Stimulated activated CD8-positive, alpha-beta memory T cell treated with anti-CD3 and anti-CD28 coated beads, Interleukin-4, amount 100 ng/mL, for 1 hour (primary cell): ENCODE measurements at places on chromosomes 7 and 10.

- DNase-seq = no peak
These were observed 26.5 kb upstream of the GPR141 start for GRCh38 chr7:37656913-37657530.

- DNase-seq = no peak
These were observed 35.0 kb downstream of the INPP5A start for GRCh38 chr10:132572545-132572937.

- no peak for DNase-seq
These were observed 288.2 kb downstream of the POU6F2 start for GRCh38 chr7:39265641-39266591.

DNA sequence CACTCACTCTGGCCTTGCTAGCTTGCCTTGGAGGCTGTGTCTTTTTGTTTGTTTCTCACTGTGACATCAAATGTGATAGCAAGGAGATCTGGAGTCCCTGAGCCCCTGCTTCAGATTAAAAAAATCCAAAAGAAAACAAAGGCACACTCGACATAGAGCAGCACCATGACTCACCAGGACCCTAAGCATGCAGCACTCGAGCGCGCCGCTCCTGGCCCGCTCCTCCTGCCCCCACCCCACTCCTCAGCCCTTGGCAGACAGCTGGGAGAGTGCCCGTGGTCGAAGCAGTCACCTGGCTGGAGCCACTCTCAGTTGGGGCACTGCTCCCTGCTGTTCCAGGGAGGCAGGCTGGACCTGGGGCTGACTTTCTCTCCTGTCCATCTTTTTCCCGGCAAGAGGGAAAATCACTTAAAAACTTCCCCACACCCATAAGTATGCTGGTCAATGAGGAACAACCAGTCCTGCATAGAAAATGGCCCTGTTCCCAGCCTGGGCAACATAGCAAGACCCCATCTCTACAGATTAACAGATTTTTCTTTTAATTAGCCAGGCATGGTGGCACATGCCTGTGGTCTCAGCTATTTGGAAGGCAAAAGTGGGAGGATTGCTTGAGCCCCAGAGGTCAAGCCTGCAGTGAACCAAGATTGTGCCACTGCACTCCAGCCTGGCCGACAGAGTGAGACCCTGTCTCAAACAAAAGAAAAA, 128.4 kb downstream of the PAXIP1 start:
- no peak for DNase-seq

DNA sequence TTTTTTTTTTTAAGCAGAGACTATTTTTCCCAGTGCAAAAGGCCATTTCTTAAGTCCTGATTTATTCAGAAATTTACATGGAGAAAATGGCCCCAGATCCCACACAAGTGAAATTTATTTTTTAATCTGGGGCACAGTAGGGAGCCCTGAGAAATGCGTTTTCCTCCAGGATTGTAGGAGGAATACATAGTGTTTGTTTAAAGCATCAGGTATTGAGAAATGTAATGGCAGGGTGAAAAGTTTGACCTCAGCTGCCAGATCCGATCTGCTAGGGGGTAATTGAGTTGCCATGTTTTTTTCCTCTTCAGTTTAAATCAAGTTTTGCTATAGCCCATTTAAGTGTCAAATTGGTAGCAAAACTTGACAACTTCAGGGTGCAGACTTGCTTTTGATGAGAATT, 110.0 kb downstream of the LRMDA start:
- DNase-seq = no peak

GRCh38 chr7:105779856-105780780, 96.3 kb downstream of the ATXN7L1 start:
- no peak for DNase-seq

GRCh38 chr7:538764-539685, 19.4 kb upstream of the PDGFA start:
- no peak for DNase-seq

DNA sequence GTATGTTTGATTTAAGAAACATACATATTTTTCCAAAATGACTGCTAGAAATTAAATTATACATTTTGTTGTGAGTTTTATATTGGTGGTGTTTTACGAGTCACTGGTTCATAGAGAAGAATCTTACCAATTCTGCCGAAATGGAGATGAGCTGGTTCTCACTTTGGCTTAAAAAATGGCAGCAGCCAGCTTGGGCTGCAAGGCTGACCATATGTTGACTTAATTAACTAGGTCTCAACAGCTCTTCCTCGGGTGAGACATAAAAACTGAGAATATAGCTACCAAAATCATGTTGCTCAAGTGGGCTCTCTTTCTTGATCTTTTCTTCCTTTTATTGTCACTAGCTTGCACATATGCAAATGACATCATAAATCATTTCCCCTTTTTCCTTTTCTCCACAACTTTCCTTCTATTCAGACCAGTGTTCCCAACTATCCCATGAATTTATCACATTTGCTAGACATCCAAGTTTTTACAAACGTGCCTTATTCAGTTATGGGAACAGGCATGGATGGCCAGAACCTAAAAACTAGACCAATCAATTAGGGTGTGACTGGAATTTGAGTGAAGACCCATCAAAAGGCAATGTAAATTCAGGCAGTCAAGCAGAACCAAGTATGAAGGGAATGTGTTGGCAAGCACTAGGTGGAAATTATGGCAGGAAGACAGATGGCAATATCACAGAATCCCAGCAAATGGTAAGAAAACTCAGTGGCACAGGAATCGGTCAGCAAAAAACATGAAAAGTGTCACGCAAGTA, 6.4 kb upstream of the TSPAN12 start:
- DNase-seq = no peak

- no peak for DNase-seq
These were observed 35.5 kb upstream of the DRGX start for GRCh38 chr10:49431426-49431825.

GRCh38 chr7:129719980-129720732, 108.6 kb downstream of the NRF1 start:
- no peak for DNase-seq

GRCh38 chr10:119252051-119252465, 44.7 kb downstream of the GRK5 start:
- no peak for DNase-seq

DNA sequence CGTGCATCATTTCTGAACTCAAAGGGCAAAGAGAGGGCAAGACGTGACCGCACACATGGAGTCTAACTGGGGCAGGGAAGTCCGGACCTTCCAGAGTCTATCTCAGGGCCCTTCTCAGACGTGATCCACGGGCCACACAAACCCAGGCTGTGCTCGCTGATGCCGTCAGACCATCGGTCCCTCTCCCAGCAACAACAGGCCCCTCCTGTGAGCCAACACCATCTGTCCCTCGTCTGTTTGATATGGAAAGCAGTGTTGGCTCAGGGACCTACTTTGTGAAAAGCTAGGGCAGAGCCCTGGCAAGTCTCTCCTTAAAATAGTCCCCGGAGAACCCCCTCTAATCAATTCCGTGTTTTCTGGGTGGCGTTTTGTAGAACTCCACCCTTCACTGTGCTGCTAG, 208.8 kb downstream of the TCERG1L start:
- no peak for DNase-seq

DNA sequence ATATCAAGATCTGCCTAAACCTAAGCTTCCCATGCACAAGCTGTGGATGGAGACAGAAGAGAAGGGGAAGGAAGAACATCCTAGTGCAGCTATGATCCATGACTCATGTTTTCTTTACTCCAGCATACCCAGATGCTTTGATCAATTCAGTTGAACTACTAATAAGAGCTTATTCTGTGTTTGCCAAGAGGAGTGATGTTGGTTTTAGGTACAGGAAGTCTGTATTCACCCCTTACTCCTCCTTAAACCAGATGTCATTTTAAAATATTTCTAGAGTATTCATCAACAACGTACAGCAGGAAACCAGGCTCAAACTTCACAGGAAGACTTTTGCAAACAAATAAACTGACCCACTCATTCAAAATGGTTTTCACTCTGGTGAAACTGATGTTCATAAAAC, 29.2 kb downstream of the PANK1 start:
- DNase-seq = no peak

GRCh38 chr7:85997515-85997914, 646.2 kb upstream of the GRM3 start:
- no peak for DNase-seq

DNA sequence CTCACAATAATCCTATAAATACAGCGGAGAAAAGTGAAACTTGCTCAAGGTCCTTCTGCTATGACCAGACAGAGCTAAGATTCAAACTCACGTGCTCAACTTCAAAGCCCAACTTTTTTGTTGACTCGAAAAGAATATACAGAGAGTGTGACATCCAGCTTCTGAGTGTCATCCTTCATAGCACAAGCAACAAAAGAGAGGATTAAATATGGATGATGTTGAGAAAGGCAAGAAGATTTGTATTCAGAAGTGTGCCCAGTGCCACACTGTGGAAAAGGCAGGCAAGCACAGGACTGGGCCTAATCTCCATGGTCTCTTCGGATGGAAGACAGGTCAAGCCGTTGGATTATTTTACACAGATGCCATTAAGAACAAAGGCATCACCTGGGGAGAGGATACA, 2.1 kb upstream of the FAM3C start:
- no peak for DNase-seq

GRCh38 chr10:27865221-27865635, 119.6 kb upstream of the MKX start:
- DNase-seq = no peak

DNA sequence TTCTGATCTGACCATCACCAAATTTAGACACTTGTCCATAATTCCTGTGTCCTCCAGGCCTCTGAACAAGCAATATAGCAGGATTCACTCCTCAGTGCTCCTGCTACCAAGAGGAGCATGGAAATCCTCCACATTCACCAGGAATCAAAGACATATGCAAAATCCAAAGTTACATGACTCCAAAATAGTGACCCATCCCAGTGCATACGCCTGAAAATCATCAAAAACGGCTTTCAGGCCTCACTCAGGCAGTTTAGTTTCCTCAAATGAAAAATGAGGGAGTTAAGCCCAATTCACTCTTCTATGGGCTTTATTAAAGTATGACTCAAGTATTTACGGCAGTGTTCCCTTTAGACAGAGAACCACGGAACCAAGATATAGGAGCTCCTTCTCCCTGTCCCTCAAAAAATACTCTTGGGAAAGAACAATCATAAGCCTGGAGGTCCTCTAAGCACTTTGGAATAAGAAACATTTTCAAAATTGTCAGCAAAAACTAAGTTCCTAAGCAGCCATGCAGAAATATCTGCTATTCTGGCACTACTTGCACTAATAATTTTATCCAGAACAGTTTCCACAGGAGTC, 240.7 kb downstream of the PARD3 start:
- no peak for DNase-seq

DNA sequence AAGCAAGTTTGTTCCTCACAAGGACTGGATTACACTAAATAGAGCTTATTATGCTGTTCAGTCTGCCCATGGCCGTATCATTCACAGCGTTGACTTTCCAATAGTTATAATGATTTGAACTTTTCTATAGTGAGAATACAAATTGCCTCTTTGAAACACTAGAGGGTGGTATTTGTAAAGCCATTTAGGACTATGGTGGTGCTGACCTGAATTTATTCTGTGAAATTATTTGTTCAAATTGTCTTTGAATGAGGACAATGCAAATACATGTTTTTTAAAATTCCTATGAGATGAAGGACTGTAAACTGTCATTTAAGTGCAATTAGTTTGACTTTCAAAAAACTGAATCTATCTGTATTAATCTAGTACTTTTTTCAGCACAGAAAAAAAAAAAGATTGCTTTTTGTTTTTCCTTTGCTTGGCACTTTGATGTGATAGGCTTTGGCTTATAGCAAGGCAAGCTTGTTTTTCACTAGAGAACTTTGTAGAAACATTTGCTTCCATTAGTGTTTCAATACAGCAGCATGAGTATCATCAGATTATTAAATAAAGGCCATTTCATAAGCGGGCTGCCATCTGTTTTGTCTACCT, 122.7 kb upstream of the TMEM229A start:
- DNase-seq = no peak

- no peak for DNase-seq
These were observed 125.8 kb downstream of the ICA1 start for GRCh38 chr7:8136051-8136730.

GRCh38 chr7:30920021-30920583, 8.4 kb downstream of the AQP1 start:
- no peak for DNase-seq

GRCh38 chr7:22724861-22725260, 2.1 kb upstream of the IL6 start:
- DNase-seq = no peak

GRCh38 chr10:72342911-72343310, 11.8 kb downstream of the DNAJB12 start:
- DNase-seq = no peak

GRCh38 chr10:130023454-130024230, 59.6 kb upstream of the EBF3 start:
- no peak for DNase-seq

DNA sequence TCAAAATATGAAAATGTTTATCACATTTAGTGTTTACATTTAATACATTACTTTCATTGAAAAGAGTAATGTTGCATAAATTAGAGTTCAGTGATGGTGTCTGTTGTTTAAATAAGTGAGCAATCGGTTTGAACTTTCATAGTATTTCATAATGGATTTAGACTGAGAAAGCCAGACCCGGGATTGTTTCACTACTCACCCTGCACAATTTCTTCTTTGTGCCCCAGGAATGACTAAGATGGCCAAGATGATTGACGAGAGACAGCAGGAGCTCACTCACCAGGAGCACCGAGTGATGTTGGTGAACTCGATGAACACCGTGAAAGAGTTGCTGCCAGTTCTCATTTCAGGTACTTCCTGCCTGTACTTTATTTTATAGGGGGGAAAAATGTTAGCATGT, 74.6 kb downstream of the VCL start:
- DNase-seq = no peak

- DNase-seq = no peak
These were observed 38.2 kb upstream of the CPXM2 start for GRCh38 chr10:123929791-123930190.

DNA sequence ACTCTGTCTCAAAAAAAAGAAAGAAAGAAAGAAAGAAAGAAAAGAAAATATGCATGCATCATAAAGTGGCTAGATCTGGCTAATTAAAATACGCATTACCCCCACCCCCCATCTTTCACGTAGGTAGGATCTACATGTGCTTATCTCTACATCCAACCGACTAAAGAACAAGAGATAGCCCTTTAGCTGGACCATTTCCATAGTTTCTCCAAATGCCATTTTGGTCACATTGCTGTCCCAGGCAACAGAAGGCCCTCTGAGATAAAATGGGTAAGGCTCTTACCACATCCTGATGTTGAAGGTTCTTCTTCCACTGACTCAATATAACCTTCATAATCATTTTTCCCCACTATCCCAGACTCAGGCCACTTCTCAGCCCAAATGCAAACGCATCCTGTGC, 31.5 kb downstream of the PIK3AP1 start:
- DNase-seq = no peak

DNA sequence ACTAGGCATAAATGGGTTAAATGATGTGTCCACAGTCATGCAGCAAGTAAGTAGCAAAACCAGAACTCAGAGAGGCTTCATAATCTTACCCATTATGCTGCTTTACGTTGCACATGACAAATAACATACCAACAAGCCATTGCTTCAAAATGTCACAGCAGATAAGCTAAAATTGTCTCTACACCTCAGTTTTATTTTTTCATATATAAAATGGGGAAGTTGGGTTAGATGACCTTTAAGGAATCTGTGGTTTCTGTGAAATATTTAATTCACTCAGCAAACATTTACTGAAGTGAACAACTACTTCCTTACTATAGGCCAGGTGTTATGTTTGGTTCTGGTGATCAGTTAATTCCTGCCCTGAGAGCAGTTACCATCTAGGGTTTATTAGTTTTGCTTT, 2.2 kb upstream of the ASCC1 start:
- no peak for DNase-seq
